ENCODE measurements at places on chromosomes 5 and 9.

- DNase-seq = no peak
Measured at GRCh38 chr5:63961125-63961597, 1.1 kb downstream of the HTR1A start.

GRCh38 chr5:158897444-158898160 is 202.1 kb downstream of the EBF1 start:
- DNase-seq = no peak

DNA sequence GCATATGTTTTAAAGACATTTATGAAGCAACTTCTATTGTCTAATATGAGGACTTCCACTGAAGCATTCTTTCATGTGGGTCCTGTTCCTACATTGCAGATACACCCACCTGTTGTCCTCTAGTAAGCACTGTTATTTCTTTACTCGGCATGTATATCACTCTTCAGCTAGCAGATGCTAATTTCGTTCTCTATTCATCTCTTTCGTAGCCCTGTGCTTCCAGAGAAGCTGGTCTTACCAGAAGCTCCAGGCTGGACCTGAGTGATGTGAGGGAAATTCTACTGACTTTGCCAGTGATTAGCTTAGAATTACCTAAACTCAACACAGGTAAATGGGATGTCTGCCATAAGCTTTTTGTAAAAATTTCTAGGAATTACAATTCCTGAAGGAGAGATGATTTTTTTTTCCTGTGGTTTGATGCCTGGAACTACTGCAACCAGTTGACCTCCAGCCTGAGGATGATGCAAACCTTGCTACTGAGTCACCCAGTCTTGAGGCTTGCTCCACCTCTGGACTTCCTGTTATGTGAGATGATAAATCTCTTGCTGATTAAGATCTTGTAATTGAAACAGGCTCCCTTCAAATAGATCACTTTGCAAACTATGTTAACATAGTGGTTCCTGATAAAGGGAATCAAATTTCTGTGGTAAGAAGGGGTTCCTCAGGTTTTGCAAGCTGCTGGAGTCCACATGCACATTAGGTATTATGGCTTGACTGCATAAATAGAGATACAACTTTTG is 52.2 kb upstream of the SPINK5 start:
- peak; percentile 83 for DNase-seq

DNA sequence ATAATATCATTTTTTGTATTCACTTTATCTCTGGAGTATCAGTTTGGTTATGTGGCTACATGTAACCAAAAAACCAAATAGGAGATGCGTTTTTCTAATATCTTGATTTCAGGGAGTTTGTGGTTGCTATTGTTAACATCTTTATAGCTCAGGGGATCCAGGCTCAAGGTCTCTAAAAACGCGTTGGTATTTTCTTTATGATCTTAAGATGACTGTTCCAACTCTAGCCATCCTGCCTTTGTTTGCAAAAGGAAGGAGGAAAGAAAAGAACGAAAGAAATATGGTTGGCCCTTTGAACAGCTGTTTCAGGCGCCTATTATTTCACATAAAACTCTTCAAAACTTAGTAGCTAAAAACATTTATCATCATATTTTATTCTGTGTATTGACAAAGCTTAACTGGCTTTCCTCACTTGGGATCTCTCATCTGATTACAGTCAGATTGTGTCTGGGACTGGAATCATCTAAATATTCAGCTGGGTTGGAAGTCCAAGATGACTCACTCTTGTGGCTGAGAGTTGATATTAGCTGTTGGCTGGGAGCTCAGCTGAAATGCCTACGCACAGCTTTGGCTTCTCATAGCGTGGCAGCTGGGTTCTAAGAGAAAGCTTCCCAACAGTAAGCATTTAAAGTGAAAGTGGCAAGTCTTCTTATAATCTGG is 60.1 kb downstream of the FAM174A start:
- no peak for DNase-seq

DNA sequence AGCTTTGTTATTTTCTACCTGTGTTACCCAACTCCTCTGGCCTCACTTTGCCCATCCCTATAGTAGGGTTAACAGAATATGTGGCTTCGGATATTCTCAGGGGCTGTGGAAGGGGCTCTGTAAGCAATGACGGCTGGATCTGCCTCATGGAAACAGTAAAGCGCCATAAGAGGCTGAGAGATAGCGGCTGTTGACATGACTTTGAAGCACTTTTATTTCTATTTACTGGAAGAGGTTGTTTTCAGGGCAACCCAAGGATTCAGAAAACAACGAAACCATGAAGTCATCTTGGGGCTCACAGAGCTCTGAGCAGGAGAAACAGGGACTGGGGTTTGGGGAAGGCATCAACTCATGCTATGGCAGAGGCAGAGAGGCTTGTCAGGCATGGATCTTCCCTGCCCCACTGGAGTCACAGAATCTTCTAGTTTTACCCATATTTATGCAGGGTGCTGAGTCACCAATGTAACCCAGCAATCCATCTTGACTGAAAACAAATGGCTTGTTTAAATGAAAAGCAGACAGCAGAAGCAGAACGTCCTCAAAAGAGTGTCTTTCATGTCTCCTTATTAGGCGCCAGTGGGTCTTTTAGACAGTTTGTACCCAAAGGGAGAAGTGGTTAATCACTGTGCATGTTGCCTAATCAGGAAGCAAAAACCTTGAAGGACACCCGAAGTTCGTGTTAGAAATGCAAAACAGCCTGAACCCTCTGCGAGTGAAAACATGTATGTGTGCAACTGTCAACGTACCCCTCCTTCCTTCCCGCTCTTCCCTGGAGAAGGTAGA is 113.0 kb downstream of the COL23A1 start:
- DNase-seq = peak; percentile 79

GRCh38 chr5:31598640-31599611 is 40.0 kb upstream of the PDZD2 start:
- DNase-seq = peak; percentile 31

- no peak for DNase-seq
Measured at GRCh38 chr5:174550026-174550425, 174.4 kb upstream of the MSX2 start.

DNA sequence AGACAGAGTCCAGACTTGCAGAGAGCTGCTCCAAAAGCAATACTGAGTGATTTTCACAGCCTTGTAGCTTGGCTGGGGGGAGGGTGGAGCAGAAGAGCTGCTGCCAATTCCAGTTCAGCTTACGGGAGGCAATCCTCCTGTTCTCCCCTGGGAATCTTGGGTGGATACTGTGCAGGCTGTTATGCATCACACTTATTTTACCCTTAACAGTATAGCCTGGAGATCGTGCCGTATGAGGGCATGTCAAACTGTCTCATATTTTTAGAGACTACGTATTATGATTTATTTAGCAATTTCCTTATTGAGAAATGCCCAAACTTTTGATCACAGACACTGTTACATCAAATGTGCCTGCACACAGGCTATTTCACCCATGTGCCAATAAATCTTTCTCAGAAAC is 85.2 kb downstream of the BASP1 start:
- DNase-seq = peak; percentile 87

DNA sequence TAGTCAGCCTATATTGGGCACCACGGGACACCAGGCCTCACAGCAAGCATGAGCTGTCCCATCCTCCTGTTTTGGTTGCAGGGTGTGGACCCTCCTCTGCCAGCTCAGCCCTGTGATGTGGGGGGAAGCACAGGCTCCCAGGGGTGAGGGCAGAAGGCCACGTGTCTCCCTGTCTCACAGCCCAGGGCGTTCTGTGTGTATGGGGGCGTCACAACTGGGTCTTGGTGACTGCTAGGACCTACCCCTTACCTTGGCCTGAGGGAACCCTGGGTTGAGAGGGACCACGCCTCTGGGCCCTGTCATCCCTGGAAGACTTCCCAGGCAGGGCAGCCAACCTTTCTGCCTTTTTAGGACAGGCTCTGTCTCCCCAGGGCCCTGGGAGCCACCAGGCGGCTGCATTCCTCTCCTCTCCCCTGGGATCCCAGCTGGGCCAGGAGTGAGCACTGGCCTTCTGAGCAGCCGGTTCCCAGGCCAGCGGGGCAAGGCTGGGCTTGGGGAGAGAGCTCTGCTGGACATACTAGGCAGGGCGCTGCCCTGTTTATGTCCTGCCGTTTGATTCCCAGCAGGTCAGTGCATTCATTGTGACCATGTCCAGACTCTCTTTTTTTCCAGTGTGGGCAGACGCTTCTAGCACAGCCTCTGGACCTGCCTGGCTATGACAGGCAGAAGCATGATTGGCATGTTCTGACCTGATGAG is 97.4 kb downstream of the DAB2IP start:
- DNase-seq = no peak

DNA sequence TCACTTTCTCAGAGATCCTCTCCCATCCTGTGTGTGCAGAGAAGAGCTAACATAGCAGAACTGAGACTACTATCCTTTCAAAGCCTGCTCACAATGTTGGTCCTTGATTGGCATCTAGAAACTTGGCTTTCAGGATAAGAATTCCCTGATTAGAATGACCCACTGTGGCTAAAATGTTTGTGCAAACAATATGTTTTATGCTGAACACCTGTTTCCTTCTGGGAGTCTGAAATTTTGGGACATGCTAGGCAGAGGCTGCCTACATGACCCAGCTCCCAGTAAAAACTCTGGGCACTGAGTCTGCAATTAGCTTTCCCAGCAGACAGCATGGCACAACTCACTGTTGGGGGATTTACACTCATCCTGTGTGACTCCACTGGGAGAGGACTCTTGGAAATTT is 78.9 kb downstream of the CFAP95 start:
- DNase-seq = no peak

GRCh38 chr9:77433675-77434445 is 214.3 kb downstream of the GNA14 start:
- DNase-seq = peak; percentile 34

DNA sequence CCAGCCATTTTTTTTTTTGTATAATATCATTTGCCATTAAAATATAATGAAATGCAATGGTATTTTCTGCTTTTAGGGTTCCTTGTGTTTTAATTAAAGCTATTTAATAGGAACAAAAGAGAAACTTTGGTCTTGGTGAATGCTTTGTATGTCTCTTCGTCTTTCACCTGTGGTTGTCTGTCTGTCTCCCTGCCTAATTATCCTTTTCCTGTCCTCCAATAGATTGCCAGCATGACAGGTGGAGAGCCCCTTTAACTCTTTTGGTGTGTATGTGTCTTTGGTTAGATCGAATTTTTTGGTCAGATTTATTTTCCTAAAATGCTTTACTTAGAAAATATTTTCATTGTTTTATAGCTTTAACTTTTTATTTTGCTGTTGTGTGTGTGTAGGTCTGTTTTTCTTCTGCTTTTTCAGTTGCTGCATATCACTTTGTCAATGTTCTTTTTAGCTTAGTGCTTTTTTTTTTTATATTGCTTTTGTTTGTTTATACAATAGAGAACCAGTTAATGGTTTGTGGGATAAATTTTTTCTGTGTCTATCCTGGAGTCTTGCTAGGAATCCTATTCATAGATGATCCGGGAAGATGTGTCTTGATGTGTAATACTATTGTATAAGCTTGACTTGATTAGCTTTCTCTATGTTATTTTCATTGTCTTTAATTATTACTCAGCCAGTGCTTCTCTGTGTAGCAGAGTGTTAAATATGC is 8.6 kb downstream of the CHMP5 start:
- no peak for DNase-seq

DNA sequence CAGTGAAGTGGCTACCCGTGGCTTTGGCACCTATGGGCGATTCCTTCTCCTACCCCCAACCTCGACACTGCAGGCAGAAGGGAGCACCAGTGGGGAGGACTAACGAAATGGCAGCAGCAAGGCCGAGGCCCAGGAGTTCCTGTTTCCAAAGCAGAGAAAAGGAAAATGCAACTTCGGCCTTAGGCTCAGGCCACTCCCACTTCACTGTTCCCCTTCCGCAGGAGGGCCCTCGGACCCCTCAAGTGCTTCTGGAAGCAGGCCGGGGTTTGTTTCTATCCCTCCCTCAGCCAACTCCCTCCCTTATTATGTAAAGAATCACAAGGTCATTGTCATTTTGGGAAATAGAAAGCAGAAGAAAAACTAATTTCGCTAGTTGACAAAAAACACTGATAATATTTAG is 36.4 kb upstream of the NKX2-5 start:
- DNase-seq = peak; percentile 93

GRCh38 chr9:6757132-6757455 is 679 bp upstream of the KDM4C start:
- DNase-seq = peak; percentile 81

DNA sequence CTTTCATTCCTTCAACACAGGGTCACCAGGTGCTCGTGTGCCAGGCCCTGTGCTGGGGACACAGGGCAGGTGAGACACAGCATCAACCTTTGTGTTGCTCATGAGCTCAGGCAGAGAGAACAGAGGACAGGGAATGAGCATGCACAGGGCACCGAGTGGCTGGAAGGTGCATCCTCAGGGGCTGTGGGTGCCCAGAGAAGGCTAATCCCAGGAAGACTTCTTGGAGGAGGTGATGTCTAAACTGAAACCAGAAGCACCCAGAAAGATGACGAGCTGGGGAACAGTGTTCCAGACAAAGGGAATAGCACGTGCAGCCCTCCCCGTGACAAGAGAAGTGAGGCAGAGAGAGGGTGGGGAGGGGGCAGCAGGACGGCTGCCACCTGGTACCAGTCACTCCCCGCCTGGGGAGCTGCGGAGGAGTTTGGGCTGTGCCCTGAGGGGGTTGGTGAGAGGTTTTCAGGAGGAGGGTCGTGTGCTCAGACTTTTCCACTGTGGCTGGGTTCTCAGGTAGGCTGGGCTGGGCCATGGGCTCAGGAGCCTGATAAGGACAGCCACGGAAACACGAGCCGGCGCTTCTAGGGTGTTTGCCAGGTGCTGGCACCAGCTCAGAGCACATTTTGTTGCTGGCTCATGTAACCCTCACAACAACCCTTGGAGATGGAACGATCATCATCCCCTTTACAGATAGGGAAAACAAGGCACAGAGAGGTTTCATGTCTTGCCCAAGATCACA is 46.0 kb downstream of the HMCN2 start:
- no peak for DNase-seq

- DNase-seq = no peak
Measured at GRCh38 chr9:77575785-77576184, 72.3 kb downstream of the GNA14 start.

- DNase-seq = no peak
Measured at GRCh38 chr9:6645355-6646292, at the start of gene GLDC. TSS of gene GLDC (minus strand) at chr9:6645729. CDS start at chr9:6645499, 230 bp downstream.

DNA sequence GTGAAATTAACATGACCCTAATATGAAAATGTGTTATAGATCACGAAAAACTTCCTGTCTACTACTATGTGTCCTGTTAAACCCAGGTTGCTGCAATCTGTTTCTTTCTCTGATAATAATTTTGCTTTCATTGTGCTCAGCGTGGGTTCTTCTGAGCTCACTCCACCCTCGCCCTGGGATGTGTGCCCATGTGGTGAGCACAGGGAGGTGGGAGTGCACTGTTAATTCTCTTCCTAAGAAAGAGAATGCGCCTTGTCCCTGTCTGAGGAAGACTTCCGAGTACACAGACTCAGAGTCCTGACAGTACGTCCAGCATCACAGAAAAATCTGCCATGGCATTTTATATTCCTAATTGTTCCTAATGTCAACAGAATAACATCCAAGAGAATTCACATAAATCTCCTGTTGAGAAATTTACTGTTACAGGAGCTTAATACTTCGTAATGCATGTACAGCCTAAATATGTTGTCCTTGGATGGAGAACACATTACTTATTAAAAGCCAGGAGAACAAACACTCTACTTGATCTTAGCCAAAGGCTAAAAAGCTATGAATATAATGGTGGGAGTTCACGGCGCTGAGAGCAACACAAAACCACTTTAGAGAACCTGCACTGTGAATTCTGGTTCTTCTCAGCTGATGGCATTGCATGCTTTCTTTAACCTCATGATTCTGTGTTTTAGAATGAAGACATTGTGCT is 102.6 kb downstream of the PDE4D start:
- DNase-seq = no peak

GRCh38 chr9:90927496-90927895 is 125.9 kb downstream of the SYK start:
- DNase-seq = no peak

- DNase-seq = no peak
Measured at GRCh38 chr9:17863924-17864323, 285.1 kb downstream of the SH3GL2 start.
